ENCODE measurements at places on chromosomes 2 and 18. TPM values are rescaled to one million over a fixed set of nuclear protein-coding genes. Genes with fewer than 3 reads are reported as not detected.

UGT1A8 gene
- not detected for polyA plus RNA-seq

TRAPPC12 gene
- polyA plus RNA-seq: 57.0 TPM

GRCh38 chr2:64262816-64263215, 118.6 kb upstream of the PELI1 start:
- DNase-seq: no peak

RAPGEF4 gene
- polyA plus RNA-seq: 1.1 TPM

ALPG gene
- not detected for polyA plus RNA-seq

SP9 gene
- polyA plus RNA-seq: 0.18 TPM

DNA sequence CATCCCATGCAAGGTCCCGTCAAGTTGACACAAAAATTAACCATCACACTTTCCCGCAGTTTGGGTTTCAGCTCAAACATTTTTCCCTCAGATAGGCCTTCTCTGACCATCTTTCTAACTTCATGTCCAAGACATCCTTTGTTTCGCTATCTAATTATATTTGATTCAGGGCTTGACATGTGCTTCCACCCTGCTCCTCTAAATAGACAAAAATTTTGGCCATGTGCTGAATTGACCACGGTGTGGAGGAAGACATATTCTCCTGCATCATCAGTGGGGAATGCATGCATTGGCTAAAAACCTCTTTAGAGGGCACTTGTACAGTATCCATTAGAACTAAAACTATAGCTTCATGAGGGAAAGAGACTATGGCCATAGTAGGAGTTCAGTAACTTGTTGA, 81.2 kb downstream of the PLCL1 start:
- no peak for DNase-seq

DNA sequence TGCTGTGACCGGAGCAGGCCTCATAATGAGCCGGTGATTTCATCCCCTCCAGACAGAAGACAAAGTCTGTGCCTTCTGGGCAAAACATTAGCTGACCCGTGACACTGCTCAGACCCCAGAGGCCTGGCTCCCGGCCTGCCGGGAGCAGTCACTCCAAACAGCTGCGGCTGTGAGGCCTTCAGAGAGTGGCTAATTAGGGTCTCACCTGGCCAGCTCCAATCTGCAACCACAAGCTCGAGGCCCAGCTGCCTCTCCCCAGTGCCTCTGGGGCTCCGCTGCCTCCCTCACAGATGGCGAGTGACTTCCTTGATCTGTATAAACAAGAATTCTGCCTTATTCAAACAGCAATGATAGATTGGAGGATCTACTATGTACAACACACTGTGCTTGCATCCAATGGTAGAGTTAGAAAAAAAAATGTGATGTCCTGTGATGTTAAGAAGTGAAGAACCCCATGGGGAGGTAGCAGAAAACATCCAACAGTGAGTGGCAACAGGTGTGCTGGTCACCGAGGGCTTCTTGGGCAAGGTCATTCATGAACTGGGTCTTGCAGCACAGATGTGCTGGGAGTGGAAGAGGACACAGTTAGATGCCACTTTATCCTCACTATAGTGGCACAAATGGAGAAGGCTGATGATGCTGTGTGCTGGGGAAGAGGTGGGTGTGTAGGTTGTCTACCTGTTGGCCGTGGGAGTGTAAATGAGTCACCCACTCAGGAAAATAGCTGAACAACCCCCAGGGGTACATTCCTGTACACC, 98.2 kb upstream of the ASAP2 start:
- peak; percentile 50 for DNase-seq
